ENCODE measurements at places on chromosomes 16 and 17.

GRCh38 chr16:31460582-31461002 lies 1.3 kb downstream of the ARMC5 start:
- no peak for DNase-seq

DNA sequence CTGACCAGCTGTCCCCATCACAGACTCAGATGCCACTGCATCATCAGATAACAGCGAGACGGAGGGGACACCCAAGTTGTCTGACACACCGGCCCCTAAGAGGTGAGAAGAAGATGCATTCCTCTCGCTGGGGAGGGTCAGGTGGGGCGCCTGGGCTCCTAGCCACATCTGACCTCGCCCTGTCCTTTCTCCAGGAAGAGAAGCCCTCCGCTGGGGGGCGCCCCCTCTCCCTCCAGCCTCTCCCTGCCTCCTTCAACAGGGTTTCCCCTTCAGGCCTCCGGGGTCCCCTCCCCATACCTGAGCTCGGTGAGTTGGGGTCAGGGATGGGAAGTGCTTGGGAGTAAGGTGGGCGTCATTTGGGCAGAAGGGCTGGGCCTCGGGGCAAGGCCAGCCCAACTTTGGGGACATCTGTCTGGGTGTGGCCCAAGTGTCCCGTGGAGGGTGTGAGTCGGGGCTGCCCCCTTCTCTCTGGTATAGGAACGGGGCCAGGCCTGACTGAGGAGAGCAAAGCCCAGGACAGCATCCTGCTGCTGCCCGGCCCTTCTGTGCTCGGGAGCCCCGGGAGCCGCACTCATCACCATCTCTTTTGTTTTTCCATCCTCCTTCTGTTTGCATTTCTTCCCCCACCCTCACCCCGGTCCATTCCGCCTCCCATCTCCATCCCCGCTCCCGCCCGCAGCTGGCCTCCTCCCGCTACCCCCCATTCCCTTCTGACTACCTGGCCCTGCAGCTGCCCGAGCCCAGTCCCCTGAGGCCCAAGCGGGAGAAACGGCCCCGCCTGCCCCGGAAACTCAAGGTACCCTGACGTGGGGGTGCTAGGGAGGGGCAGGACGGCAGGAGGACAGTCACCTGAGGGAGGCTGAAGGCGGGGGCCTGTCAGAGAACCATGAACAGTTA lies 4.9 kb downstream of the INO80E start:
- DNase-seq, result no peak

- DNase-seq, result peak; percentile 16
These were observed 17.5 kb upstream of the MTMR4 start for GRCh38 chr17:58531661-58532554.

GRCh38 chr16:57740423-57741071 lies 5.0 kb downstream of the KATNB1 start:
- DNase-seq, result no peak

DNA sequence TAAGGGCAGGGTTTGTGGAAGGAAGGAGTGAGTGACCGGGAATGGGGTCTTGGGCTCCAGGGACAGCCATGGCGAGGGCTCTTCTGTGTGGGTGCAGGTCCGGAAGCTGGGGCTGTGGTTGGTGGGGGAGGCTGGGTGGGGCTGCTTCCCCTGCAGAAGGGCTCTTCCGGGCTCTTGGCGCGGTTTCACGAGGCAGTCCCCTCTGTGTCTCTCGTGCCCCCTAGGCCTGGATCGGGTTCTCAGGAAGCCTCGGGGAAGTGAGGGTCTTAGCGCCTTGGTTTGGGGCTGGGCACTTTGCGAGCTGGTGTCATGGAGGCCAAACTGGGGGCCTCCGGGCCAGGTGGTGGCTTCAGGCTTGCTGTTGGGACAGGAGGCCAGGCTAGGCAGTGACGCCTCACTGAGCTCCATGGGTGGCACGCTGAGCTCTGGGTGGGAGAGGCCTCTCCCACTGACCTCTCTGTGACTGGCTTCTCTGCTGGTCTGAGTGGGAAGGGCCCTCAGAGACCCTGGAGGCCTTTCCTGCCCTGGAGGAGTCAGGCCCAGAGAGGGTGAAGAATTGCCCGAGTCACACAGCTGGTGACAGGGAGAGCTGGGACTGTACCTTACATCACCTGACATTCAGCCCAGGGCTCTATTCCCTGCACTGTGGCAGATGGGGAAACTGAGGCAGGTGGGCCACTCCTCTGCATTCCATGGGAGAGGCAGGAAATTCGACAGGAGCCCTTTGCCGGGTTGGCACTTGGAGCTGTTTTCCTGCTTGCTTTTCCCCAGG lies 8.2 kb downstream of the ADCY7 start:
- peak; percentile 46 for DNase-seq

GRCh38 chr16:2428051-2428783 lies 1.0 kb upstream of the CCNF start:
- DNase-seq, result no peak

DNA sequence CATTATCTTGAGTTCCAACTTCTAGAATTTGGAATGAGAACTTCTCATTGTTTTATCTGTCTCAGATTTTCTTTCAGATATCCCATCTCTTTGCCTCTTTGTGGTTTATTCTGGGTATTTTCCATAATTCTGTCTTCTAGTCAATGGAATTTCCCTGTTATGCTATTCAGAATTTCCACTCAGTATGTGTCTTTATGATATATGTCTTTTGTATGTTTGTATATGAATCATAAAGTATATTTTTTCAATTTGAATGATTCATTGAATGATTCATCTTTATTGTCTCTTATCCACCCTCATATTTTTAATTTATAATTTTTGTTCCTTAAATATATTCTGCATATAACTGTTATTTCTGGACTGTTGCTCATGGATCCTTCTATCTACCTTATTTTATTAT lies 729.7 kb upstream of the GOT2 start:
- no peak for DNase-seq

DNA sequence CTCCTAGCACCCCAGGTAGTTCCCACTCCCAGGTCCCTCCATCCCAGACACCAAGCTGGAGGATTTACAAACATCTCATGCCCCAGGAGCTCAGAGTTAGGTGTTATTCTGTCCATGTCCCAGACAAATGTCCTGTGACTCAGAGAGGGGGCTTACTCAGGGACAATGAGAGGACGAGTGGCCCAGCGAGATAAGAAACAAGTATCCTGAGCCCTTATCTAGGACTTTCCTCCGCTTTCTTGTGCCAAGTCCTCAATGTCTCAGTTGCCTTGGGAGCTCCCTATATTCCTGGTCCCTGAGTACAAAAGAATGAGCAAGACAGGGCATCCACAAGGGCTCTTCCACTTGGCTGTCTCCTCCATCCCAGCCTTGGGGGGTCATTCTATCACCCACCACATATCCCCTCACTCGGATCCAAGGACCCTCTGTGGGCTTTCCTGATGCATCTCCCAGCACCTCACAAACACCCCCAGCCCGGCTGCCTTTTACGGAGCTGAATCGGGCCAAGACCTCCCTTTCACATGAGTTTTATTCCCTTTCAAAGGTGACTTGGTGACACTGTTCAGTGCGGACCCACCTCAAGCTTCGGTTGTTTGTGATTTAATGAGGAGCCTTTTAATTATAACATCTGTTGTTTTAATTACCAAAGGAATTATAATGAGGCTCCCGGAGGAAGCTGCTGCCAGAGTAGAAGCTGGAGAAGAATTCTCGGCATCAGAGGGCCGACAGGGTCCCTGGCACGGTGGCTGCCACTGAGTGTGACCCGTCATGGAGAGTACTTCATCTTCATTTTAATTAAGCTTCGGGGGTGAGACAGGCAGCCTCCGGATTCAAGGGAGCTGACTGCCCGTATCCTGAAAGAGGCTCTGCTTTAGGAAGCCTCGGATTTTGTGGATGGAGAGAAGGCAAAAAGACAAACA lies 121.5 kb downstream of the WSCD1 start:
- no peak for DNase-seq

- DNase-seq, result no peak
These were observed 4.4 kb downstream of the TBX6 start for GRCh38 chr16:30087181-30087898.

- no peak for DNase-seq
These were observed 570 bp upstream of the BCO1 start for GRCh38 chr16:81237942-81238295.

- no peak for DNase-seq
These were observed 251.9 kb downstream of the PARN start for GRCh38 chr16:14378131-14378551.

DNA sequence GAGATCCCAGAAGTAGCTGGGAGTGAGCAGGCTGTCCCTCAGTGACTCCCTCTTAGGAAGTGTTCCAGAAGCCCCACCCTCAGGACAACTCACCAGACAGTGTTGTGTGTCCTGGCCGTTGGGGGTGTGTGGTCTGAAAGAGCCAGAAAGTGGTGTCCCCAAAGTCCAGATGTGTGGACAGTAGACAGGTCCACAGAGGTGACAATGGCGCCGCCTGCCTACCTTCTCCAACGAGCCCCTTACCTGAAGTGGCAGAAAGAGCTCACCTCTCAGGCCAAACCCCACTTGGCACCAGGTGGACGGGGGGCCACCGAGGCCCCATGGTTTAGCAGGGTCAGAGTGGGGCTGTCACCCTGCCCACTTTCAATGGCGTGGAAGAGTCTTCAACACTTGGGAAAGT lies 19.9 kb downstream of the C17orf100 start:
- no peak for DNase-seq

- no peak for DNase-seq
These were observed 42.9 kb downstream of the GAS7 start for GRCh38 chr17:10155371-10156076.

DNA sequence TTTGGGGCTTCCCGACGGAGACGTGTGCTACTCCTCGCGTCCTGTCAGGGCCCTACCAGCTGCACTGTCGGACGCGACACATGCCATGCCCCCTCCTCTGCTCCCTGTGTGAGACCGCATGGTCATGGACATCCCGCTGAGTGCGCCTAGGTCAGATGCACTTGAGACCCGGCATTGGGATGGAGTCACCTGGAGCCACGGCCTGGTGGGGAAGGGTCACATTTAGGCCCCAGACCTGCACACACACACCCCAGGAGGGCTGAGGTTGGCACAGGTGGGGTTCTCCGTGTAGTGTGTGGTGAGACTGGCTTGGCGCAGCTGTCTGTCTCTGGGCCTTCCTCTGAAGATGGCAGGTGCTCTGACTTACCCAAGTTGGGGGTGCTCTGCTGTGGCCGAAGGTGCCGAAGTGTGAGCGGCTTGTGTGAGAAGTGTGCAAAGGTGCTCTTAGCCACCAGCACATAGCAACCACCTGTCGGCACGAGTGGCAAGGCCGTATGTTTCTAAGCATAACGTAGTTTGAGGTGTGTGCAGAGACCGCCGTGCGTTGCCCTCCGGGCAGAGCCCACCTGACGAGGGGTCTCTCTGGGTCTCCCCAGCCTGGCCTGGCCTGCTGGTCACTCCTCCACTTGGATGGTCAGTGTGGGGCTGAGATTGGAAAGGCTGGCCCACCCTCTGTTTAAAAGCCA lies 108.6 kb downstream of the BANP start:
- DNase-seq, result no peak

DNA sequence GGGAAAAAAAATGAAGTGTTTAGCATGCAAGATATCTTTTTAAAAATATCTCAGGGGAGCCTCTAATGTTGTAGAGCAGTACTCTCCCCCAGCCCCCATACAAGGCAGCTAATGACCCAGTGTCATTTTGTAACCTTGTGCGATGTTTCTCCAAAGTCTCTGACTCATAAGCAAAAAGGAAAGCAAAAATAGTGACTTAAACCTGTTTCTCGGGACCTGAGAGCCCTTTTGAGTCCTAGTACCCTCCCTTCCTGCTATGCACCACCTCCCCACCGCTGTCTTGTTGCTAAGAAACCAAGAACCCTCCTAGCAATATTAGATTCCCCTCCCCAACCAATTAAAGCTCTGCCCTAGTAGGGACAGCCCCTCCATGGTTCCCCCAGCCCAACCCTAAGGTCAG lies 2.8 kb downstream of the MYCBPAP start:
- no peak for DNase-seq

DNA sequence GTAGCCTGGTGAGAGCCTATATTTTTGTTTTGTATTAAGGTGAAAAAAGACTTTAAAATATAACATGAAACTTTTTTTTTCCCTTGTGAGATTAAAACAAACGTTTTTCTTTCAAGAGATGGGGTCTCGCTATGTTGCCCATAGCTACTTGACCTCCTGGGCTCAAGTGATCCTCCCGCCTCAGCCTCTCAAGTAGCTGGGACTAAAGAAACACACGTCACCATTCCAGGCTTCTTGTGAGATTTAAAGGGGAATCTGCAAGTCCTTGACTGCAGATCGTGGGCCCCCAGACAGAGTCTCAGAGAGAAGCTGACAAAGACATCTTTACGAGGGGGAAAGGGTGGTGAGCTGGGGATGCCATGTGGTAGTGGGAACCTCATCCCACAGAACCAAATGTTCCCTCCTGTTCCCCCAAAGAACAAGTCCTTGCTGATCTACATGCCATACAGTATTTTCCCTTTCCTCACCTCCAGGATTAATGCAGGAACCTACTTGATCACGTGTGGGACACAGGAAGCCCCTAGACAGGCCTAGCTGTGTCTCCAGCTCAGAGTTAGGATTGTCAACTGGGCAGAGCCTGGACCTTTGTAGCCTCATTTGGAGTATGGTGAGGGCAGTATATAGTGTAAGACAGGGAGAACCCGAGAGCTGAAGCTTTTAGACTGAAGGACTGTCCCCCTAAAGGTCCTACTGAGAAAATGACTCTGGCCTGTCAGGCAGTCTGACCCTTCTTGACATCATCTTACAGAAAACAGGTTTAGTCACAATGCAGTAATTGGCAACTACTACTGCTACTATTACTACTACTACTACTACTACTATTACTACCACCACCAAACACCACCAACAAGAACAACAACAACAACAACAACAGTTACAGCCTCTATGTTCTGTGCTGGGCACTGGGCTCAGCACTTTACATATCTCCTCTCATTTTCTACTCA lies 4.1 kb downstream of the MAP3K14 start:
- DNase-seq, result no peak

DNA sequence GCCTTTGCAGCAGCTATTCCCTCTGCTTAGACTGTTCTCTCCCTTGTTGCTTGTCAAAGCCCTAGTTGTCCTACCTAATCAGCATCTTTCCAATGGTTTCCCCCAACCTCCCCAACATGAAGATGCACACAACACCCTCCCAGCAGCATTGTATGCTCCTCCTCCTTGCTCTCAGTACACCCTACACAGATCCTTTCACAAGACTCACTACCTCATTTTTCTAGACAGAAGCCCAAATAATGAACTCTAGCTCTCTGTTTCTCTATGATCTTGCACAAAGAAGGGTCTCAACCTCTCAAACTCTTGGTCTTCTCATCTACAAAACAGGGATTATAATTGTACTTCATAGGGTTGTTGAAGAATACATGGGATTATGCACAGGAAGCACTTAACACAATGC lies 19.4 kb downstream of the PSME3IP1 start:
- no peak for DNase-seq

DNA sequence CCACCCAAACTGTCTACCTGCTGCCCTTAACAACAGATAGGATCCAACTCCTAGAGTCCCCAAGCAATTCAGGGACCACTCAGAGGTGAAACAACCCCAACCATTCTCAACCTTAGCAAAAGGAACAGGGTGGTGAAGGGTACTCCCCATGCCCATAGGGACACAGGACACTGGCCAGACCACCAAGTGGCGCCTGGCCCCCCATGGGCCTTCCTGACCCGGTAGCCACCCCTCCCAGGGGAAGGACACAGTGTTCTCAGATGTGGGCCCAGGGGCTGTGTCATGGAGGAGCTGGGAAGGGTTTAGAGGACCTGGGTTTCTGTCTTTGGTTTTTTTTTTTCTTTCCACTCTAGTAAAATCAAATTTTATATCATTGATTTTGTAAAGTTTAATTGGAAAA lies 9.7 kb upstream of the SLC25A39 start:
- DNase-seq, result no peak

- no peak for DNase-seq
These were observed at the start of gene DNAH3 for GRCh38 chr16:21150375-21151001. TSS of gene DNAH3 (minus strand) at chr16:21150846. CDS start at chr16:21150319, 527 bp downstream.

- DNase-seq, result no peak
These were observed 5.4 kb upstream of the P2RX1 start for GRCh38 chr17:3921502-3922319.

Measured in activated naive CD4-positive, alpha-beta T cell (primary cell).